ENCODE measurements at places on chromosomes 7 and 10.

GRCh38 chr7:82810558-82811259 is 352.0 kb downstream of the PCLO start:
- DNase-seq = peak; percentile 34

- no peak for DNase-seq
Measured at GRCh38 chr10:61989995-61990760, 88.7 kb downstream of the ARID5B start.

GRCh38 chr7:157310676-157311185 is 26.1 kb upstream of the DNAJB6 start:
- DNase-seq = no peak

DNA sequence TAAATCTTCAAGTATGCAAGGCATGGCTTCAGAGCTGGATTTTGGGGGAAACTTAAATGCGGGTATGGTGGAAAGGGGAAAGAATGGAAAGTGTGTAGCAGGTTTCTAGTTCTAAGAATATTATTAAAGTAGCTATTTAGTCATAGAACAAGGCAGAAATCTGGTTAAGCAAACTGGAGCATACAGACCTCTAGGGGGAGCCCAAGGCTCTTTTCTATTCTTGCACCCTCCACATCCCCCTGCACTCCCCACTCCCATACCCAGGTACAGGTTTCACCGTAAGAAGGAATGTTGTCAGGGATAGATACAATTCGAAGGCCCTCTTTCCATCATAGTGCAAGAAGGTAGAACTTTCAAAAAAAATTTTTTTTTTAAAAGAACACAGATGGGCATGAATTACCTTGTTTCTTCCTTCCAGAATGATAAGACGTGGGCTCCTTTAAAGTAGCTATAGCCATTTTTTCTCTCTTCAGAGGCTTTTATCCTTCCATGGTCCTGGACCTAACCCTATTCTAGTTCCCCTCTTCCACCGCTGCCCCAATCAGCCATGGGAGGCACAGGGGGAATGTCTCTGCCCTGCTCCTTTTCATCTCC is 41.5 kb upstream of the SMIM30 start:
- DNase-seq = peak; percentile 71

DNA sequence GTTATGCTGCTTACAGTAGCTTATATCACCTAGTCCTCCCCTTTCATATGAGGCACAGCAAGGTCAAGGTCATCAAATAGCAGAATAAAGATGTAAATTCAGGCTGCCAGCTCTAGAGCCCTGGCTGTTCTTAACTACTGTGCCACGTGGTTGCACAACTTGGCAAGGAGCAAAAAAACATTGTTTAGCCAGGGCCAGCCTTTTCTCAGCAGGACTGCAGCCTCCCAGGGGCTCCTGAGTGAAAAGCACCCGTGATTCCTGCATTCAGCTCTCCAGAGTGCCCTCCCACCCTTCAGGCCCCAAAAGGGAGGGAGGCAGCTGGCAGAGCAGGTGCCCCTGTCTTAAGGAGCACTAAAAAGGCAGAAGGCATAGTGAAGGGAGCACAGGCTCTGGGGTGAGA is 31.8 kb upstream of the TM9SF3 start:
- peak; percentile 71 for DNase-seq

GRCh38 chr10:125079091-125079600 is 81.2 kb downstream of the CTBP2 start:
- DNase-seq = no peak

- DNase-seq = no peak
Measured at GRCh38 chr10:128568491-128568890, 442.3 kb upstream of the MKI67 start.

GRCh38 chr10:86281396-86281795 is 85.2 kb downstream of the GRID1 start:
- no peak for DNase-seq

- no peak for DNase-seq
Measured at GRCh38 chr7:148011753-148012152, 578.8 kb upstream of the C7orf33 start.

- DNase-seq = no peak
Measured at GRCh38 chr7:127647636-127648035, 4.4 kb upstream of the SND1 start.

GRCh38 chr10:12728494-12728893 is 273.0 kb downstream of the CCDC3 start:
- DNase-seq = no peak

- no peak for DNase-seq
Measured at GRCh38 chr10:6582298-6582697, 2.2 kb upstream of the PRKCQ start.

GRCh38 chr10:3825244-3825643 is 40.2 kb upstream of the KLF6 start:
- no peak for DNase-seq

- no peak for DNase-seq
Measured at GRCh38 chr10:58444321-58444720, 59.1 kb downstream of the TFAM start.

GRCh38 chr7:80440883-80441282 is 71.0 kb downstream of the GNAT3 start:
- DNase-seq = no peak
